ENCODE measurements at places on chromosomes 12 and 14.

GRCh38 chr12:112422531-112422930 is 3.8 kb downstream of the PTPN11 start:
- peak; percentile 61 for DNase-seq

GRCh38 chr12:79400481-79400880 is 290.3 kb downstream of the PAWR start:
- DNase-seq, result no peak

DNA sequence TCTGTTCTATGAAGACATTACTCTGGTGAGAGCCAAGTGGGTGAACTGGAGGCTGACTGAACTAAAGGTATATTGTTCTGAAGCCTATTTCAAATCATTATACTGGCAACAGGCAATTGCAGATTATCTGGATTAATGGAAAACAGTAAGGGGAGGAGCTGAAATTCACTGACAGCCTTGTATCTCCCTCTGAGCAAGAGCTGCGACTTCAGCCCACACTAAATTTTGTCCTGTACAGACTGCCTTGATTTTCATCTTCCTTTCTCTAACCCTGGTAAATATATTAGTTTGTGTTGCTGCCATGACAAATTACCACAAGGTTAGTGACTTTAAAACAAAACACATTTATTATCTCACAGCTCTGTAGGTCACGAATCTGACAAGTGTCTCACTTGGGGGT is 231.1 kb downstream of the SLC2A13 start:
- no peak for DNase-seq

- DNase-seq, result peak; percentile 77
These were observed 11.1 kb upstream of the DPF3 start for GRCh38 chr14:72904840-72905561.

All from foreskin fibroblast (primary cell).